ENCODE measurements at places on chromosomes 6 and 20.

DNA sequence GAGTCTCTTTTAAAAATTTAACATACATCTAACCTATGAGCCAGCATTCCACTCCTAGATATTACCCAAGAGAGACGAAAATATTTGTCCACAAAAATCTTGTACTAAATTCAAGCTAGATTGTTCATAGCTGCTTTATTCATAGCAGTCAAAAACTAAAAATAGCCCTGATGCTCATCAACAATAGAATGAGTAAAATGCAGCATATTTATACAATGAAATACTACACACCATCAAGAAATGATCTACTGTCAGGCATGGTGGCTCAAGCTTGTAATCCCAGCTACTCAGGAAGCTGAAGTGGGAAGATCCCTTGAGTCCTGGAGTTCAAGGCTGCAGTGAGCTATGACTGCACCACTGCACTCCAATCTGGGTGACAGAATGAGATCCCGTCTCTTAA, 22.0 kb upstream of the SRC start:
- DNase-seq: no peak

DNA sequence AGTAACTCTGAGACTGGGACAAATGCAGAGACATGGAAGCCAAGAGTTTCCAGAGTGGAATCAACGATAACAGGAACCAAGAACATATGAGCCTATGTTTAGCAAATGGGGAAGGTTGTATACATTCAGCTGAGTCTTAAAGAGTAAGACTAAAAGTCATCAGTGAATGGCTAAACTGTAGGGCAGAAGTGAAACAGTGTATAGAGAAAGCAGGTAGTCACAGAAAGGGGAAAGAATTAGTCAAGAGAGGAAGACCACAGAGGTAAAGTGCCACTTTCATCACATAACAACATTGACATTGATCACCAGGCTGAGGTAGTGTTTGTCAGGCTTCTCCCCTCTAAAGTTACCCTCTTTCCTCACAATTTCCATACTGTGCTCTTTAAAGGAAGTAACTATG, 306.5 kb upstream of the SPTLC3 start:
- no peak for DNase-seq

- no peak for DNase-seq
These were observed 10.3 kb downstream of the MTHFD1L start for GRCh38 chr6:150875841-150876240.

DNA sequence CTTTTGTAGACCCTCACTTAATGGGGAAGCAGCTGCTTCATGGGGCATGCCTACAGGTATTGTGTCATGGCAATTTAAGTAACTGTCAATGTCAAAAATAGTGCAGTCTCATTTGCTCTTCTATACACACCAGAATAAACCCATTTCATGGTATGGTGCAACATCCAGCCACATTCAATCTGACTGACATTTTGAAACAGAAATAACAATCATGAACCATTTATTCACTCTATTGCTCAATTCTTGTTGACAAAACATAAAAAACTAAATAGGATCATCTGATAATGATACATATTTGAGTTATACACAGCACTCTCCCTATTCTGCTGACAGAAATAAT, 122.9 kb downstream of the MAP7 start:
- no peak for DNase-seq

DNA sequence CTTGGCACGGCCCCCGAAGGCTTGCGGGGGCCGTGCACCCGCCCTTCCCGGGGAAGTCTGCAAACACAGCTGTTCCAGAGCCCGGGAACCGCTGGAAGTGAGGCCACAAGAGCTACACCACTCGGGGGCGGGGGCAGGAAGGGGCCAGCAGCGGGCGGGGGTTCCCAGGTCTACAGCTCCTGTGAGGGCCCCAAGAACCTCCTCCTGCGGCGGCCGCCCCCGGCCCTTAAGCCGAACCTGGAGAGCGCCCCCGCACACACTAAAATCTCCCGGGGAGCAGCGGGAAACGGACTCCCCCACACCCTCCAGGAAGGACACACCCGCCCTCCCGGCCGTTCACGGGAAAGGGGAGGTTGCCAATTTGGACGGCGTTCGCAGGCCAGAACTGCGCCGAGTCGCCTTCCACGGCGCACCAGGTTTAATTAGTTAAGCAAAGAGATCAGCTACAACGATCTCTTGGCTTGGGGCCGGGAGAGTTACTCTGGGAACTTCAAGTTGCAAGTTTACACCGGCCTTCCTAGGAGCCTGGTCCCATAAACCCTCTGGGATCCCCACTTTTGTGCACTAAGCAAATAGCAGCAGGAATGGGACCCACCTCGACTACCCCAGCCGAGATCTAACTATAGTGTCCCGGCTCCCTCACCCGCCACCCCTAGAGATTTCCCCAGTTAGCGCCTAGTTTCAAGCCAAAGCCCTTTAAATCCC, 1.7 kb downstream of the JAG1 start:
- DNase-seq: no peak

GRCh38 chr6:130593948-130594347, 228.1 kb downstream of the TMEM200A start:
- no peak for DNase-seq

DNA sequence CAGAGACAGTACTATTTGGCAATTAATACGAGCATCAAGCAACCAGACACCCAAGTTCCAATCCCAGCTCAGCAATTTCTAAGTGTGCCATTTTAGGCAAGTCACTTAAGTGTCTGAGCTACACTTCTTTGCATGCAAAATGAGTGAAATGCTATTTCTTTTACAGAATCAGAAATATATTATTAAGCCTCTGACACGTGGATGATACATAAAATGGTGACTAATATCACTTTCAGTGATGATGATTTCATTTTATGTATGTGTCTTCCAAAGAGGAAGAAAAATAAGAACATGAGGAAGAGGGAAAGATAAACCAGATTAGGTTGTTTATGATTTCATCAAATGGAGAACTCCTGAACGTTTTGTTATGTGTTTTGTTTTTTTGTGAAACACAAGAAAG, 158.6 kb downstream of the TSHZ2 start:
- no peak for DNase-seq

DNA sequence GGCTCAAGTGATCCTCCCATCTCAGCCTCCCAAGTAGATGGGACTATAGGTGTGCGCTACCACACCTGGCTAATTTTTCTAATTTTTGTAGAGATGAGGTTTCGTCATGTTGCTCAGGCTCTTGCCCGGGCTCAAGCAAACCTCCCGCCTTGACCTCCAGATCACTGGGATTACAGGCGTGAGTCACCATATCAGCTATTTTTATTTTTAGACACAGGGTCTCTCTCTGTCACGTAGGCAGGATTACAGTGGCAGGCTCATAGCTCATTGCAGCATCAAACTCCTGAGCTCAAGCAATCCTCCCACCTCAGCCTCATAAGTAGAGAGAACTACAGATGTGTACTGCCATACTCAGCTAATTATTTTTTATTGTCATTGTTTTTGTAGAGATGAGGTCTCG, 41.7 kb downstream of the SLC23A2 start:
- DNase-seq: no peak

GRCh38 chr6:38476141-38476540, 163.6 kb downstream of the BTBD9 start:
- no peak for DNase-seq

GRCh38 chr6:133377219-133377618, 136.1 kb downstream of the EYA4 start:
- no peak for DNase-seq

GRCh38 chr6:9527679-9528286, 887.1 kb downstream of the TFAP2A start:
- no peak for DNase-seq

Measured in GOT3 (cell line).